Activated CD4-positive, alpha-beta T cell treated with anti-CD3 and anti-CD28 coated beads, Interleukin-2, Interleukin-4, amounts not matched to agents 100 ng/mL and 50 ng/mL, durations not matched to agents 16 hours and 8 hours (primary cell): ENCODE measurements at places on chromosomes 5 and 9.

DNA sequence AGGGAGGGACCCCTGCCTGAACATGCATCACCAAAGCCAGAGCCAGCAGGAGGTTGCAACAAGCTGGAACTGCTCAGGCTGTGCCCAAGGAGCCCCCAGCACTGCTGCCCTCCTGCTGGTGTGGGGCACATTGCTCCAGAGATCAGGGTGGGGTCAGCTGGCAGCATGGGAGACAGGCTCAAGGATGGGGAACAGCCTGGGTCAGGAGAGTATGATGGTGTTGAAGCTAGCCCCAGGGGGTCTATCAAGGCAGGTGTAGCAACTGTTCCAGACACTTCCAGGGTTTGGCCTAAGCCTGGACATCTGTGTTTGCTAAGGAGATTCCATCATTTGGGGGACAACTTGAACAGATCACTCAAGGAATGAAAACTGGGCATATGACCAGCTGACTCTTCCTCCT is 133.1 kb downstream of the ATPSCKMT start:
- no peak for DNase-seq

DNA sequence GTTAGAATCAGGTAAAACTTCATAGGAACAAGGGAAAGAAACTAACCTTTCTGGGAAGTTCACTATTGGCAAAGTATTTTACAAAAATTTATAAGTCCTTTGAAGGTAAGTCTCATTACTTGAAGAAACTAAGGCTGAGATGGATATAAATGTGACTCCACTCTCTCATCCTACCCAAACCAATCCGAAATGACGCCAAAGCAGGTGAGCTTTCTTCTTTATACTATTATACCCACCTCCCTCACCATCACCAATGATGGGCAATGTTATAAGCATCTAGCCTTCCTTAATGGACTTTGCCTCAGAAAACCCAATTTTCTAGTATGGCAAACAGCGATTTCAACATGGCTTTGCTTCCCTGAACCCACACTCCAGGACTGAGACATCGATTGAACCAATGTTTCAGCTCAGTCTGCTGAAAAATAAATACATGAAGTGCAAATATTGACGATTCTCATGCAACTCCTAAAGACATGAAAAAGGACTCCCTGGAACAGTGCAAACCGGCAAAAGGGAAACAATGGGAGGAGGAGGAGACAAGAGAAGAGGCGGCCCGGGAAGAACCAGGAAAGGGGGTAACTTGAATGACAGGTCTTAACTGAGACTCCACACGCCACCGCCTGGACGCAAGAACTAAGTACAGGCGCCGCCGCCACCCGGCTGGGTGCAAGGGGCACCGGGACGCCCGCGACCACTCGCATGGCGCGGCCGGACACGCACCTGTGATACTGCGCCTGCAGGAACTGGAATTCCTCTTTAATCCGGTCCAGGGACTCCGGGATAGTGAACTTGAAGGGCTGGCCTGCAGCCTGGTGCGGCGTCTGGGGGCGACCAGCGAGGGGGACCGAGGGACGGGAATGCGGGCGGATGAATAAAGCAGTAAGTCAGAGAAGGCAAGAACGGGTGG is 2.5 kb downstream of the TLE1 start:
- peak; percentile 15 for DNase-seq

DNA sequence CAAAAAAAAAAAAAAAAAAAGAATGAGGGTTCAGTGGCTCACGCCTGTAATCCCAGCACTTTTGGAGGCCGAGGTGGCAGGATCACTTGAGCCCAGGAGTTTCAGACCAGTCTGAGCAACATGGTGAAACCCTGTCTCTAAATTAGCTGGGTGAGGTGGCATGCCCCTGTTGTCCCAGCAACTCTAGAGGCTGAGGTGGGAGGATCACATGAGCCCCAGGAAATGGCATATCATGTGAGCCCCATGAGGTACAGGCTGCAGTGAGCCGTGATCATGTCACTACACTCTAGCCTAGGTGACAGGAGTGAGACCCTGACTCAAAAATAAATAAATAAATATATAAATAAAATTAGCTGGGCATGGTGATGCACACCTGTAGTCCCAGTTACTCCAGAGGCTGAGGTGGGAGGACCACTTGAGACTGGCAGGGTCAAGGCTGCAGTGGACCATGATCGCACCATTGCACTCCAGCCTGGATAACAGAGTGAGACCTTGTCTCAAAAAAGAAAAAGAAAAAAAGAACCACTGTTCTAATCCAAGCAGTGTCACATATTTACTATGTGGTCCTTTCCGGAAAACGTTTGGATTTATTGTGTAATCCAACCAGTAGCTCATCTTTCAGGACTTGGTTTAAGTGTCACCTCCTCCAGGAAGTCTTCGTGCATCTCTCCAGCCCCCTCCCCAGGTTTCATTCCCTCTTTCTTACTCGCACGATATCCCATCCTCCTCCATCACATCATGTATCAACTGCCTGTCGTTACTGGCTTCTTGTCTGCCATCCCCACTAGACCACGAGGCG is 12.3 kb upstream of the SPOUT1 start:
- DNase-seq = no peak

DNA sequence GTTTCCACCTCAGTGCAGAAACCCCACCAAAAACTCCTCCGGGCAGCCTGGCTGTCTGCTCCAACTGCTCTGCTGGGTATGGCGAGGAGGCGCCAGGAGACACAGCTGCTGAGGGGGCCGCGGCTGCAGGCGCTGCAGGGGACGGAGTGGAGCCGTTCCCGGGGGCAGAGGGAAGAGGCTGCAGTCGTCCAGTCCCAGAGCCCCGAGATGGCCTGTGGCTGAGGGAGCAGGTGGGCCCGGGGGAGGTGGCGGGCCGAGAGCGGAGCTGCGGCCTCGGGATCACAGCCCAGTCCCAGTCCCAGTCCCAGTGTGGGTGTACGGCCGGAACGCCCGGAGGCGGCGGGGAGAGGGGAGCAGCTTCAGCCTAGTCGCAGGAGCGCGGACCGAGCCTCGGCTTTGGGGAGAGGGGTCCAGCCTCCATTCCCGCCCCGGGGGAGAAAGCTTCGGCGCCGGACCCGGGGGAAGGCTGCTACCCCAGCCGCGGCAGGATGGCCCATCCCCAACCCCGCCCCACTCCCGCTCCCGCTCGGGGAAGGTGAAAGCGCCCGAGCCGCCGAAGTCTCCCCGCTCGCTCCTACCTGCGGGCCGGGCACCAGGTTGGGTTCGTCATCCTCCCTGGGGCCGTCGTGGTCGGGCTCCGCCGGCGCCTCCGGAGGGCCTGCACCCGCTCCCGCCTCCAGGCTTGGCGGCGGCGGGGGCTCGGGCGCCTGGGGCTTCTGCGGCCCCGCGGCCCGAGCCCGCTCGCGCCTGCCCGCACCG is 513 bp downstream of the FAM193B start:
- peak; percentile 32 for DNase-seq
